Fibroblast of gingiva (primary cell): ENCODE measurements at places on chromosomes 12 and 14.
A peak's percentile ranks its signal among the peaks of the same experiment; 100 is the strongest.

- no peak for DNase-seq
These were observed 19.2 kb downstream of the DCAF4 start for GRCh38 chr14:72945356-72946027.

- no peak for DNase-seq
These were observed 82.0 kb downstream of the PRICKLE1 start for GRCh38 chr12:42507565-42507964.

- peak; percentile 79 for DNase-seq
These were observed at the start of gene BTBD6 for GRCh38 chr14:105248368-105249181. TSS of gene BTBD6 (plus strand) at chr14:105248533. CDS start at chr14:105248712, 179 bp downstream.

GRCh38 chr12:87687362-87687761 lies 341.8 kb downstream of the C12orf50 start:
- DNase-seq, result peak; percentile 8

GRCh38 chr12:48901278-48901677 lies 24.0 kb downstream of the FKBP11 start:
- no peak for DNase-seq

GRCh38 chr12:48572326-48572725 lies 2.5 kb upstream of the LALBA start:
- DNase-seq, result no peak

DNA sequence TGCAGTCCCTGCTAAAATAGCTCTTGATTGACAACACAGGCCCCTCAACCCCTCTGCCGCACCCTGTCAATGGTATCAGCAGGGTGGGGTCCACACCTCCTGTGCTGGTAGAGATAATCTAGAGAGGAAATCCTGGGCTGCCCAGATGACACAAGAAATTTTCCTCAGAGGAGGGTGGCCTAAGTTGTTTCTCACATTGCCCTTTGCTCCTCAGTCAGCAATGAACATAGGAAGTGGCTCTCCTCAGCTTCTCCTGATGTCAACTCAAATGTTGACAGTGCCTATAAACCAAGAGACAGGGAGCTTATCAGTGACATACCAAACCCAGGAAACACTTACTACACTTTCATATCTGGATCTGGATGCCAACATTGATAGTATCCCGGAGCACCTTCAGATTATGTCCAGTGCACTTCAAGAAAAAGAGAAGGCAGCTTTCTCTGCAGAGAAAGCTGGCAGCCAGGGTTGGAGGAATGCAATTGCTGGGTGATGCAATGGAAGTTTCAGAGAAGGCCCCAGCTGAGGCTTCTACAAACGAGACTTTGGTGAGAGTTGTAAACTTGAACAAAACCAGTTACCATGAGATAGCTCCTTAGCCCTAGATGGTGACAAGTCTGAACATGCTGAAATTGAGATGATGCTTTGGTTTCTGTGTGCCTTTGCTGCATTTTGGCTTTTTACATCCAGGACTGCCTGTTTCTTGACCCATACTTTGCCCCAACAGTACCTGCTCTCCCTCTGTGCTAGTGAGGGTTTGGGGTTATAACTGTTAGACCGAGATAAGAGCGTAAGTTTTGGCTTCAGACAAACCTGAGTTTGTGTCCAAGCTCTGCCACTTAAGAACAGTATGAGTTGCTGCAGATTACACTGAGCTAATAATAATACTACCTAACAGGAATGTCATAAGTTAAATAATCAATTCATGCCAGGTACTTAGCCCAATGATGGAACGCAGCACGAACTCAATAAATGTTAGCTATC lies 183.5 kb downstream of the NUAK1 start:
- no peak for DNase-seq

- DNase-seq, result peak; percentile 62
These were observed 620 bp downstream of the TMTC1 start for GRCh38 chr12:29782871-29783772.

- no peak for DNase-seq
These were observed 26.8 kb downstream of the IFT43 start for GRCh38 chr14:76012354-76012753.

- peak; percentile 82 for DNase-seq
These were observed 720.9 kb upstream of the TBX3 start for GRCh38 chr12:115404761-115405470.

GRCh38 chr14:21197418-21198205 lies 41.7 kb upstream of the OR5AU1 start:
- DNase-seq, result no peak

DNA sequence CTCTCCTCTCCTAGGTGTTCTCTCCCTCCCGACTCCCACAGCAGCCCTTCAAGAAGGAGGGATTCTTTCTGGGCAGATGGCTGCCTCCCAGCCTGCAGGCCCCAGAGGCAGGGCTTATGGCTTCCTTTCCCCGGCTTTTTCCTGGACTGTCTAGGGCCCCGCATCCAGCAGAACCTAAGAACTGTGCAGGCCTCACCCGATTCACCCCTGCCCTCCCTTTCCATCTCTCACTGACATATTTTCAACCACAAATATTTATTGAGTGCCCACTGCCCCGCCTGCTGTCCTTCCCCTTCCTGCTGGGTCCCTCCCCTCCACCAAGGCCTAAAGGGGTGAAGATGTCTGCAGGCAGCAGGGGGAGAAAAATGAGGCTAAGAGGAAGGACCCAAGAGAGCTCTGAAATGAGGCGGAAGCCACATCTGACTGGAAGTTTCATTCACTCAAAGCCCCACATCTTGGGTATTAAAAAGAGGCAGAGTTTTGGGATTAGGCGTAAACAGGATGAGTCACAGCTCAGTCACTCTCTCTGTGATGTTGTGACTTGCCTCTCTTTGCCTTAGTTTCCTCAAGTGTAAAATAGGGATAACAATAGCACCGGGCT lies 2.9 kb downstream of the SCNN1A start:
- peak; percentile 88 for DNase-seq

DNA sequence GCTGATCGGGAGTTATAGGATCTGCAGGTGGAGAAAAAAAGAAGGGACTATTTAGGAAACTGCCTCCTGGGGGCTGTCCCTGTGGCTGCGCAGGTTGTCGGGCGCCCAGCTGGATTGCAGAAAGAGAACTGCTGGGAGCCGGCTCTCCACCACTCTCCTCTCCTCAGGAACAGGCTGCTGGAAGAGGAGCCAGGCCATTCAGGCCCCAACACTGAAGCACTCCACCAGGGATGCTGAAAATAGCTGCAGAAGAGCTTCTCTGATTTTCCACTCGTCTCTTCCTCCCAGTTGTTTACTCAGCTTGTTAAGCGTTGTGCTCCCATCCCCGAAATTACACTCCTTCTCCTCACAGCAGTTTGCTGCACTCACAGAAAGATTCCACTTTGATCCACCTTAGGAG lies 347.3 kb downstream of the GLT1D1 start:
- DNase-seq, result no peak

GRCh38 chr12:10154145-10154496 lies 17.8 kb downstream of the OLR1 start:
- DNase-seq, result no peak

- no peak for DNase-seq
These were observed 156.3 kb downstream of the PTPN11 start for GRCh38 chr12:112574896-112575558.

GRCh38 chr14:102804858-102805257 lies 27.6 kb downstream of the TRAF3 start:
- DNase-seq, result no peak

DNA sequence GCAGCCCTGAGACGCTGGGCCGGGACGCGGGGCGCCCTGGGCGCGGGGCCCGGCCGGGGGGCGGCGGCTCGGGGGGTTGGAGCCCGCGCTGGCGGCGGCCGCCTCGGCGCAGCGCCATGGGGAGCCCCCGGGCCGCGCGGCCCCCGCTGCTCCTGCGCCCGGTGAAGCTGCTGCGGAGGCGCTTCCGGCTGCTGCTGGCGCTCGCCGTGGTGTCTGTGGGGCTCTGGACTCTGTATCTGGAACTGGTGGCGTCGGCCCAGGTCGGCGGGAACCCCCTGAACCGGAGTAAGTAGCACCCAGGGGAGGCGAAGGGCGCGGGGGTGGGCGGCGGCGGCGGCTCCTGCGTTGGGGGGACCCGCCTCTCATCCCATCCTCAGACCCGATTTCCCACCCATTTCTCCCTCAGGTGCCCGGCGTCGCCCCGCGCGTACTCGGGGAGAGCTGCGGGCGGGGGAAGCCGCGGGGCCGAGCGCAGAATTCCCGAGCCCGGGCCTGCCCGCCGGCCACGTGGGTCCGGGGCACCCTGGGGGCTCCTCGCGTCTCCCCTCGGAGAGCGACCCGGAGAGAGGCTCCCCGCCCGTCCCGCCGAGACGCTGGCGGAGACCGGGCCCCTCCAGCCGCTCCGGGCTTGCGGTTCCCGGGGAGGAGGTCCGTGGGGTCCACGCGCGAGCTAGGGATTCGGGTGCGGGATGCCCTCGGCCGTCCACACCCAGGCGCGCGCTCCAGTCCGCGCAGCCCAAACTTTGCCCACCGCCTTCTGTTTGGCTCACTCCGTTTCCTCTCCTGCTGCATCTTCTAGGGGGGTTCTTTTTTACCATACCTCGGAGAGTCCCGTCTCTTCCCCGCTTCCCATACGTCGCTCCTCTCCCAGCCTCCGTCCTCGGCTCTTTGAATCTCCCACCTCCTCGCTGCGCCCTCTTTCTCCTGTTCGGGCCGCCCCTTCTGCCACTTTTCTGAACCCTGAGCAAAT lies 807 bp downstream of the B4GALNT3 start:
- no peak for DNase-seq

GRCh38 chr14:35301735-35302528 lies 9.8 kb downstream of the PSMA6 start:
- DNase-seq, result no peak

GRCh38 chr14:63867933-63868921 lies 15.4 kb downstream of the SYNE2 start:
- DNase-seq, result no peak

- peak; percentile 73 for DNase-seq
These were observed 71.3 kb downstream of the ANKRD9 start for GRCh38 chr14:102437997-102438915.

DNA sequence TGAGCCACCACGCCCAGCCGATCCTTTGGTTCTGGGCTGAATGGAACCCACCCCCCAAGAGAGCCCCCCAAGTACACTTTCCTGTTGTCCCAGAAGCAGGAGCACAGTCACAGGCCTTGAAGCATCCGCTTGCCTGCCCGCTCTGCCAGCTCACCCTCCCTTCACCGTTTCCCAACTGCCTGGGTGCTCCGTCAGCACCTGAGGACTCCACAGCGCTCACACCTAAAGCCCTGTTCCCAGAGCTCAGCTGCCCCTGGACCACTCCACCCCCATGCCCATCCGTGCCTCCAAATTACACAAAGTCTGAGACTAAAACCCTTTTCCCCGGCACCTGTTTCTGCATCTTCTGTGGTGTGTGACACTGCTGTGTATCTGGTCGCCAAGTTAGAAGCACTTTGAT lies 44.3 kb upstream of the TRAF3 start:
- no peak for DNase-seq

DNA sequence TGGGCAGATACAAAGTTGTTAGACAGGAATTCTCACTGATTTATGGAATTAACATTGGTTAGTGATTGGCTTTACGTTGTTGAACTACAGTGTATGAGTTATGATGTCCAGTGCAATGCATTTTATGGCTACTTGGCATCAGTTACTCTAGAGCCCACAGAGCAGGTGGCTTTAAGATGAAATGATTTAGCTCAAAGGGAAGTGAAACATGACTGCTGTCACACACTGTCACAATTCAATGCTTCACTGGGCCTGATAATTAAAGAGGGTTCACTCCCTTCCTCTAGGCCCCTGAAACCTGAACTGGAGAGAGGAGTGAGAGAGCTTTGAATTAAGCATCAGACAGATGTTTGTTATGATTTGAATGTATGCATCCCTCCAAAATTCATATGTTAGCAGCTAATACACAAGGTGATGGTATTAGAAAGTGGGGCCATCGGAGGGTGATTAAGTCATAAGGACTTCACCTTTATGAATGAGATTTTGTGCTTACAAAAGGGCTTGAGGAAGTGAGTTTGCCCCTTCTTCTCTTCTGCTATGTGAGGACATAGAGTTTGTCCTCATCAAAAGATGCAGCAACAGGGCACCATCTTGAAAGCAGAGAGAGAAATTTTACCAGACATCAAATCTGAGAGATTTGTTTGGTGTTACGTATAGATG lies 175.8 kb upstream of the GRIN2B start:
- DNase-seq, result no peak

GRCh38 chr14:103232031-103232808 lies 101.8 kb upstream of the EIF5 start:
- DNase-seq, result no peak

DNA sequence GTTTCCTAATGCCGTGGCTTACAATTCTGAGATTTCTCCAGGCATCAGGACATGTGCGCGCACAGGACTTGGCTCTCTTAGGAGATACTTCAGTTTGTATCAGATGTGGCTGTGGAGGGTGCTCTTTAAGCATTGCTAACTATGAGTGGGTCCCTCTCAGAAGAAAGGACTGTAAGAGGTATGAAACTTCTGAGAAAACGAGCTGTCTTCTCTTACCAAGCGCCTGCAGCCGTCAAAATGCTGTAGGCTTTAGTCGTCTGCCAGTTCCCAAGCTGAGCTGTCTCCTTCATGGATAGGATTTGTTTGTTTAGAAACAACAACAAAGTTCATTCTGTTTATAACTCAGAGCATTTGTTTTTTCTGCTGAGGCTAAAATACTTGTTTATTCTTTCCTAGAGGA lies 16.1 kb upstream of the MANSC4 start:
- DNase-seq, result no peak

DNA sequence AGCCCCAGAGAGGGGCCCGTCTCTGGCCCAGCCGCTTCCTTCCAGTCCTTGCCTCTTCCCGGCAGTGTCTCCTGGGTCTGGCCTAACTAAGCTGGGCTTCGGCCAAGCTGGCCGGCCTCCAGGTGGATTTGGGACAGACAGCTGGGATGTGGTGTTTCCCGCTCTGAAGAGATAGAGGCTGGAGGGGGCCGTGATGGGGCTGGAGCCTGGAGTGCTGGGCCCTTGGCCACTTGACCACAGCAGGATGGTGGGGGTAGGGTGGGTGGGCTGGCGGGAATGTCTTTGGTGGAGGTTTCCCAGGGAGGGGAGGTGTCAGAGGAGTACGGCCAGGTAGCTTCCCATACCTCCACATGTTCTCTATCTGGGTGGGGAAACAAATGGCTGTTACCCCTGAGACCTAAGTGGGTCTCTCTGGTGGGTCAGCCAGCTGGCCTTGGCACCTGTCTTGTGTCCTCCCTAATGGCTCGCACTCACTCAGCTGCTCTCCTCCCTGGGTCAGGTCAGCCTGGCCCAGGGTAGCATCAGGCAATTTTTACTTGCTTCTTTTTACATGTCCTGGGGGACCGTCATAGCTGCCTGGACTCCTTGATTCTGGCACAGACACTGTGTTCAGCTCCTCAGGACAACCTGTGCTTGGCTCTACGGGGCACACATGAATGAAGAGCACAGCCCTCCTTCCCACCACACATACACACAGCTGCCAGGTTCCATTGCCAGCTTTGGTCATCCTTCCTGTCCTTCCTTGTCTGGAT lies 19.8 kb upstream of the PGF start:
- no peak for DNase-seq
